ENCODE measurements at places on chromosomes 2 and 18.

DNA sequence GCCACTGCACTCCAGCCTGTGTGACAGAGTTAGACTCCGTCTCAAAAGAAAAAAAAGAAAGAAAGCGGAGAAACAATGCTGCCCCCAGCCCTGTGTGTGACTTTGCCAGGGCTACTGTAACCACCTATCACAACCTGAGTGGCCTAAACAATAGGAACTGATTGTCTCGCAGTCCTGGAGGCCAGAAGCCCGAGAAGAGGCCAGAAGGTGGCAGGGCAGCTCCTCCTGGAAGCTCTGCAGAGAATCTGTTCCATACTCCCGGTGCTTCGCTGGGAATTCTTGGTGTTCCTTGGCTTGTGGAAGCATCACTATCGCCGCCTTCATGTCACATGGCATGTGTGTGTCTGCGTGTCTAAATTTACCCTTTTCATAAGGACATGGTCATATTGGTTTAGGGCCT, 14.4 kb upstream of the RAB17 start:
- no peak for DNase-seq

DNA sequence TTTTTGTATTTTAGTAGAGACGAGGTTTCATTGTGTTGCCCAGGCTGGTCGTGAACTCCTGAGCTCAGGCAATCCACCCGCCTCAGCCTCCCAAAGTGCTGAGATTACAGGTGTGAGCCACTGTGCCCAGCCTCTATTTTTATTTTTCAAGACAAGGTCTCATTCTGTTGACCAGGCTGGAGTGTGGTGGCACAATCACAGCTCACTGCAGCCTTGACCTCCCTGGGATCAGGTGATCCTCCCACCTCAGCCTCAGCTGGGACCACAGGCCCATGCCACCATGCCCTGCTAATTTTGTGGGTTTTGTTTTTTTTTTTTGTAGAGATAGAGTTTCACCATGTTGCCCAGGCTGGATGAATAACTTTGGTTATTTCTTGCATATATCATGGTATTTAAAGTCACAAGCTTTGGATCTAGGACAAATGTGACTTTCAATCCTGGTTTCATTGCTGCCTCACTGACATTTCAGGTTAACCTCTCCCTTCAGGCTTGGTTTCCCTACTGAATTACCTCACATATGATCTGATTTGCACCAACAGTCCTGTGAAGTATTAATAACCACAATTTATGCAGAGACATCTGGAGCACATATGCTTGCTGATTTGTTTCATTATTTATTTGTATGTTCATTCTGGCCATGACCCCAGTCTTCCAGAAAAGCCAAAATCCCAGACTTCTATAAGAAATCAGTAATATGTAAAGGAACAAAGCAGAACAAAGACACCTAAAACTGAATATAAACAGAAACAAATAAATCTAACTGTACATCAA, 17.5 kb upstream of the RAB31 start:
- no peak for DNase-seq

DNA sequence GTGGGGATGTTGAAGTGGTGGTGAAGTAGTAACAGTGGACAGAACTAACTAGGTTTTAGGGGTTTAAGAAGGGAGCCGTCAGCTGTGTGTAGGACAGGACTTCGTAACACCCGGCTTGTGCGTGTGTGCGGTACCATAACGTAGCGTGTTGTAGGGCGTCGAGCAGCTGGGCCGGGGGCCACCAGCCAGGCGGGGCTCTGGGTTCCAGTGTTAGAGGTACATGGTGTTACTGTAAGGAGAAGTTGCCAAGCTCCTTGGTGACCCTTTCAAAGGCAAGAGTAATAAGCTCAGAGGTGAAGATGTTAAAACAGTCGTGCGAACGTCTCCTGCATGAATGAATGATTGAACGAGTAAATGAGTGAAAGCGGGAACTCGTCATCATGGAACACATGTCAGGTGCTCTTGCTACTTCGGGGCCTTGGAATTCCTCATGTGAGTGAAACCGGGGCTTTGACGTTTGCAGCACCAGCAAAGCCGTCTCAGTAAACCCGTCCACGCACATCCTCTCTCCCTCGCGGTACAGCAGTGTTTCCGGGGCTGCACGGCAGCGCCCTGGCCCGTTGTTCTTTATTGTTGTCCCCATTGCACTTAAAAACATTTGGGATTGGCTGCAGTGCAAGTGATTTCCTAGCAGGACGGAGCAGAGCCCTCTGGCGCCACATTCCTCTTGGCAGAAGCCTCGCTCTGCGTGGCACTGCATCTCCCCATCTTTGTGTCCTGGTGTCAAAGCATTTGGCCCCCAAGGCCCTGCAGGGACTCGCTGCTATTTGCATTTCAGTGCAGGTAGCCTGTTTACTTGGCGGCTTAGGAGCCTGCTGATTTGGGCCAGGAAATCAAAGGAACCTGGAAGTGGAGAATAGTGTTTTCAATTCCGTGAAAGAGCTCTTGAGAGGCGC, 115.0 kb downstream of the GBX2 start:
- no peak for DNase-seq

- DNase-seq, result no peak
Measured at GRCh38 chr2:17482651-17483050, 35.6 kb downstream of the RAD51AP2 start.

DNA sequence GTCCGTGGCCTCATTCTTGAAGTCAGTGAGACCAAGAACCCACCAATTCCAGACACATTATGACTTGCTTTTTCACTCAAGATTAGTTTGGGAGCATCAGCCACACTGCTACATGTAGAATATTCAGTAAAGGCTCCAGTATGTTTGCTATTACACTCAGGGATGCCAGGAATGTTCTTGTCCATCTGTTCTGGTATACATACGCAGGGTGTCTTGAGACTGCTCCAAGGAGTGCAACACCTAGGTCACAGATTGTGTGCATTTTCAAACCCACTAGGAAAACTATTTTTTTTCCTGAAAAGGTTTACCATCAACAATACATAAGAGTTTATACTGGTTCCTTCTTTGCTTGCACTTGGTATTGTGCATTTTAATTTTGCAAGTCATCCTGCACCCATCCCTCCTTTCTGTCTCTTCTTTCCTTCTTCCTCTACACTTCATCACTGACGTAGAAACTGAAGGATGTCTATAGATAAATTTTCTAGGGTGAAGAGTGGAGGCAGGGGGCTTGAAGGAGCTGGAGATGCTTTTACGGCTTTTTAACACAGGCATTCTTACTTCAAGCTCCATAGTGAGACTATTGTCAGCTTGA, 35.3 kb upstream of the MAP2 start:
- no peak for DNase-seq

DNA sequence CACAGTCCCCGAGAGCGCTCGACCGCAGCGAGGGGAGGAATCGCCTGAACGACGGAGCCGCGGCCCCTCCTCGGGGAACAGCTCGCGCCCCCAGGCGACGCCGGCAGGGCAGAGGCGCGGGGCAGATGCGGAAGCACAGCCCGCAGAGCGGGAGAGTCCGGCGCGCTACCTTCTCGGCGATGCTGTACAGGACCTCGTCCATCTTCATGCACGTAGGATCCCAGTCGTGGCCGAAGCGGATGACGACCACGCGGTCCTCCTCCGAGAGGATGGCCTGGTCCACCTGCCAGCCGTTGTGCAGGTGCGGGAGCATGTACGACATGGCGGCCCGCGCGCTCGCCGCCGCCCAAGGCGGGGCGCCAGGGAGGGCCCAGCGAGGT, 302 bp downstream of the TXNL4A start:
- DNase-seq, result no peak

- DNase-seq, result no peak
Measured at GRCh38 chr18:66077066-66077465, 326.3 kb downstream of the CDH7 start.

DNA sequence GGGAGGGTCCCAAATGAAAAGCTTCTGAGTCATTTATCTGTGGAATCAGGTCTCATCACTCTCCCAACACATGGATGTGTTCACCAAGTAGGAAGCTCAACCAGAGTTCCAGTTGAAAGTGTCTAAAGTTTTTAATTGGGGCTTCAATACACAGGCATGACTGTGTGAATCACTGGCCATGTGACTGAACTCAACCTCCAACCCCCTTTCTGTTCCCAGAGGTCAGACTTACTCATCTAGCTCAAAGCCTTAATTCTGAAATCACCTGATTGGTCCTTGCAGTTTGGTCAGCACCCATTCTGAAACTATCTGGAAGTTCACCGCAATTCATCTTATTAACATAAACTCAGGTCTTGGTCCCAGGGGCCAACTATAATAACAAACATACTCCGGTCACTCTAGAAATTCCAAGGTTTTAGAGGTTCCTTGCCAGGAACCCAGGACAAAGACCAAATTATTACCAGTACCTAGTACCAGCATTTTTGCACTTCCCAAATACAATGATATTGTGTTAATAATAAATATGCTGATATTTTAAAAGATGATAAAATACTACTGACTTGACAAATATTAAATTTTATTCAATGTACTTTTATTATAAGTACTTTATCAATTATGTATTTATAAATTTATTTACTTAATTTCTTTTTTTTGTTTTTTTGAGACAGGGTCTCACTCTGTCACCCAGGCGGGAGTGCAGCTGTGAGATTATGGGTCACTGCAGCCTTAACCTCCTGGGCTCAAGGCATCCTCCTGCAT, 10.7 kb upstream of the RBM45 start:
- no peak for DNase-seq

DNA sequence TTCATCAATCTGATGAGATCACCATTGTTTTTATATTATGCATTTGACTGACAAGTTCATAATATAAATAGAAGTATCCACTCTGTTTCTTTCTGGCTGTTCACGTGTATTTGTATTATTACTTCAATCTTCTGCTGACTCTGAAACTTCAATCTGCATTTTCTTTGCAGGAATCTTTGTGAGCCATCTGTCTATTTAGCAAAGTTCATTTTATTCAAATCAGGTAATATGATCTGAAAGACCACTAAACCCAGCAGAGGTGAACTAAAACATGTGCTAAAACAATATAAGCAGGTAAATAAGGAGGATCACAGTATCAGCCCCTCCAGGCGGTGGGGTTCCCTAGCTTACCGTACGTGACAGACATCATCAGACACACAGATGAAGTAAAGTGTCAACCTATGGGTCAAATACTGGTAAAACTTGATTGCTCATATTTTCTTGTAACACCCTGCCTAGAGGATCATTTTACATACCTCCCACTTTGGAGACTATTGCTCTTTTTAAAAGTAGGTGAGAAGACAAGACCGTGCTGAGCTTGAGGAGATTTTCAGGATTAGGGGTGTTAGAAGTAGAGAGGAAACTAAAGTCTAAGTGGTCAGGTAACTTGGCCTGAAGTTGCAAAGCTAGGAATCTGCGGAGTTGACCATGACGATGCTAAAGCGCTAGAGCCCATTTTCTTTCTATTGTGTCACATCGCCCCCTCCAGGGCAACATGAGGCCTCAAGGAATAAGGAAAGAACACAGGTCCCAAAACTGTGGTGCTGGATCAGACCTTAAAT, 9.0 kb downstream of the DTNB start:
- DNase-seq, result peak; percentile 51

GRCh38 chr18:79275461-79275860, 120.3 kb upstream of the NFATC1 start:
- DNase-seq, result no peak

- no peak for DNase-seq
Measured at GRCh38 chr2:42367835-42368234, 6.8 kb upstream of the COX7A2L start.

DNA sequence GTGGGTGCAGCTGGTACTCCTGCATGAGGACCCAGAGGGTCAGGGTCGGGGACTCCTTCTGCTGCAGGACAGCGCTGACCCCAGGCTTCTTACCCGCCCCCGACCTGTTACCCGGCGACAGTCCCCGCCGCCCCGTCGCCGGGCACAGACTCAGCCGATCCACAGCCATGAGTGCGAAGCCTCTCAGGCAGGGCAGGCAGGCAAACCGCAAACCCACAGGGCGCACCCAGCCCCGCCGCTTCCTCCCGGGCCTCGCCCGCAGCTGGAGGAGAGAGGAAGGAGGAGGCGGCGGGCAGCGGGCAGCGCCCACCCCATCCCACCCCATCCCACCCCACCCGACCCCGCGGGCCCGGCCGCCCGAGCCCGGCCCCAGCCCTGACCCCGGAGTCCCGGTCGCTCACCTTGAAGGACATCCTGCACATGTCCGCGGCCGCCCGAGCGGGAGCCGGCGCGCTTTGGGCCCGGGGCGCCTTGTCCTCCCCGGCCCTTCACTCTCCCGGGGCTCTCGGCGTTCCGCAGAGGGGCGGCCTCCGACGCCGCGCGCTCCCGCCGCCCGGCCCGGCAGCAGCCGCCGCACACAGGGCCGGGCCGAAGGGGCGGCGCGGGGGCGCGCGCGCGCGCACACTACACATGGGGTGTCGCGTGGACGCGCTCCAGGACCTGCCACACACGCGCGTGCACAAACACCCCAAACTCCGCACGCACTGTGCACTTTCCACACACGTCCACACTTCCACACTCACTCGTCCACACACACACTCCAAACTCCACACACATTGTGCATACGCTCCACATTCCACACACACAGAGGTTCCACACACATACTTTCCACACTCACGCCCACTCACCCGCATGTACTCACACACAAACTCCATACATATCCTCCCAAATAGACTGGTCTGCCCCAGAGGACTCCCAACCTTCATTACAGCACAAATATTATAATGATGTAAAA, at the start of gene ANKRD29:
TSS of gene ANKRD29 (minus strand) at position 603 of the 955 bp plus-strand sequence. CDS start at position 422, 181 bp downstream.
- peak; percentile 45 for DNase-seq

DNA sequence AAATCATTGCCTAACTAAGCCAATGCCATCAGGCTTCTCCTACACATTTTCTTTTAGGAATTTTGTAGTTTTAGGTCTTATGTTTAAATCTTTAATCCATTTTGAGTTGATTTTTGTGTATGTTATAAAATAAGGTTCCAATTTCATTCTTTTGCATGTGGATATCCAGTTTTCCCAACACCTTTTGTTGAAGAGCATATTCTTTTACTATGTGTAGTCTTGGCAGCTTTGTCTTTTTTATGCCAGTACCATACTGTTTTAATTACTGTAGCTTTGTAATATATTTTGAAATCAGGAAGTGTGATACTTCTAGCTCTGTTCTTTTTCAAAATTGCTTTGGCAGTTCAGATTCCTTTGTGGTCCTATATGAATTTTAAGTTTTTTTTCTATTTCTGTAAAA, 11.0 kb downstream of the FASTKD2 start:
- no peak for DNase-seq

- DNase-seq, result no peak
Measured at GRCh38 chr2:120899771-120900170, 164.1 kb downstream of the GLI2 start.
